ENCODE measurements at places on chromosomes 3 and 15.

DNA sequence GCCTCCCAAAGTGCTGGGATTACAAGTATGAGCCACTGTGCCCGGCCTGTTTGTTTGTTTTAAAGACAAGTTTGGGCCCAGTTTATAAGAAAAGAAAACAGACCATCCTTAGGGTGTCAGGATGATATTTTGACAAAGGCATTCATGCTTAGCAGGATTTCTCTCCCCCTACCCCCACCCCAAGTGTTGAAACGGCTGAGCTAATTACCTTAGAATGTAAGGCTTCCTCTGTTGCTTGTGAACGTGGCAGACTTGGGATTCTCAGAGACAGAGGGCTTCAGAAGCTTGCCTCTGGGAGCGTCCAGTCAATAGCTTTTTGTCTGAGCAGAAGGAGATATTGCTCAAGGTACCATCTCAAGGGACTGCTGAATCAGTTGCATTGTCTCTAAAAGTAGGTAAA is 24.0 kb downstream of the FLNB start:
- DNase-seq, result no peak

DNA sequence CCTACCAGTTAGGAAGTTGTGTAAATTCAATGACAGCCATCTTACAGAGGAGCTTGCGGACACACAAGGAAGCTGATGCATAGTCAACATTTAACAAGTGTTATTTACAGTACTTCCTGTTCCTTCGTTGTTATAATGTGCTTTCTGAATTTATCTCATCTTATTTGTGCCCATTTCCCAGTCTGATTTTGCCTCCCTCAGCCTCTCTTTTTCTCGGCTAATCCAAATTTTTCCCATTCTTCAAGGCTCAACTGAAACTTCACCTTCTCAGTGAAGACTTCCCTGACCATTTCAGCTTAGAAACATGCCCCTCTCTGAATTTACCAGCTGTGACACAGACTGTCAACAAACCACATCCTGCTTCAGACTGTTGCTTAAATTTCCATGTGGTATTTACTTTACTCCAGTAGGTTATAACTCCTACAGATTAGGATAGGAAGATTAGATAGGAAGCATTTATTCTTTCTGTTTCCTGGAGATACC is 55.7 kb upstream of the CP start:
- DNase-seq, result peak; percentile 48

- DNase-seq, result no peak
These were observed 26.4 kb downstream of the RTF1 start for GRCh38 chr15:41443275-41443674.

DNA sequence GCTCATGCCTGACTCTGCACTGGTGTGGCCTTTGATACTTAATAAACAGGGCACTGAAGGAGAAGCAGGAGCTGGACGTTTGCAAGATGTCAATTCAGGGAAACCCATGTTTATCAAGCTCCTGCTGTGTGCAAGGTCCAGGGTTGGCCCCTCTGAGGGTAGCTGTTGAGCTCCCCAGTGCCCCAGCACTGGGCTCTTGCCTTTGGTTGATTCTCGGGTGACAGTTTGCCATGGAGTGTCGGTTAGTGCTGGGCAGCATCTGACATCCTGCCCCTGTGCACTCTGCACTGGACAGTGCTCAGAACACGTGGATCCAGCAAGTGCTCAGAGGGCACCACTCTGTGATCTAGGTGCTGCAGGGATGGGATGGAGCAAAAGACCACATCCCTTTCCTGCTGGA is 7.3 kb downstream of the HDAC11 start:
- no peak for DNase-seq

DNA sequence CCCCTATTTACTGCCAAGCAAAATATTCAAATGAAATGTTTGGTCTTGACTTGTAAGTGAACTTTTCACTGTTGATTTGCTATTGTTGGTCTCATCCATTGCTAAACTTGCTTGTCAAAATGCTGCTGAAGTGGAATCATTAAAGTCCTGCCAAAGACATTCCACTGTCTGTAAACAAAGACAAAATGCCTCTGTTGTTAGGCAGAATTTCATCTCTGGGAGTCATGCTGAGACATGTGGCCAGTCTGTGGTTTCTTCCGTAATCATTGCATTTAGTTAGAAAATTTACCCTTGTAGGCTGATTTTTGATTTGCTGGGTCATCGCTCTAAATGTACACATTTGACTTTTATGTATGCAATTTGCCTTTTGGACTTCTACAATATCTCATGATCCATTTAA is 577.7 kb downstream of the MECOM start:
- DNase-seq, result no peak

DNA sequence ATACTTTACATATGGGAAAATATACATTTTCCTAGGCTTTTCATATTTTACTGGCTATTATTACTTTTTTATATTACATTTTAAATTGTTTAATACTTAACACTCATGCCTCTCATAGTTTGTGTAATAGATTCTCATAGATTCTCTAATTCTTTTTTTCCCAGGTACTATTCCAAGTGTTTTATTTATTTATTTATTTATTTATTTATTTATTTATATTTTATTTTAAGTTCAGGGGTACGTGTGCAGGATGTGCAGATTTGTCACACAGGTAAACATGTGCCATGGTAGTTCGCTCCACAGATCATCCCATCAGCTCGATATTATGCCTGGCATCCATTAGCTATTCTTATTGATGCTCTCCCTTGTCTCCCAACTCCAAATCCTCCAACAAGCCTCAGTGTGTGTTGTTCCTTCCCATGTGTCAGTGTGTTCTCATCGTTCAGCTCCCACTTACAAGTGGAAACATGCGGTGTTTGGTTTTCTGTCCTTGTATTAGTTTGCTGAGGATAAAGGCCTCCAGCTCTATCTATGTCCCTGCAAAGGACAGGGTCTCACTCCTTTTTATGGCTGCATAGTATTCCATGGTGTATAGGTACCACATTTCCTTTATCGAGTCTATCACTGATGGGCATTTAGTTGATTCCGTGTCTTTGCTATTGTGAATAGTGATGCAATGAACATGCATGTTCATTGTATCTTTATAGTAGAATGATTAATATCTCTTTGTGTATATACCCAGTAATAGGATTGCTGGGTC is 205.4 kb upstream of the P2RY1 start:
- DNase-seq, result no peak

DNA sequence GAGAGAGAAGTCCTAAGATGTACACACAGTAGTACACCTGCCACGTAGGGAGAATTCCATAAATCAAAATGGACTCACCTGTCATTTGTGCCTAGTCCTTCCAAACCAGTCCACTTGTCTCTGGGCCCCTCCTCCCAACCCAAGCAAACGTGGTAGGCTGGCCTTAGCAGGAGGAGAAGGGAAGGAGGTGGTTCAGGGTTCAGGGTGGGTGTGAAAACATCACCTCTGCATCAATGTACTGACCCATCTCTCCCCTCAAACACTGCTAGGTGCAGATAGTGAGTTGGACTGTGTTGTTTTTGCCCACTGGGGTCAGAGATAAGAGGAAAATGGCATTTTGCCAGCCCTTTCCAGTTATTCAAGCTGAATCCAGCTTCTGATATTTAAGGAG is 99.3 kb downstream of the MME start:
- DNase-seq, result no peak

DNA sequence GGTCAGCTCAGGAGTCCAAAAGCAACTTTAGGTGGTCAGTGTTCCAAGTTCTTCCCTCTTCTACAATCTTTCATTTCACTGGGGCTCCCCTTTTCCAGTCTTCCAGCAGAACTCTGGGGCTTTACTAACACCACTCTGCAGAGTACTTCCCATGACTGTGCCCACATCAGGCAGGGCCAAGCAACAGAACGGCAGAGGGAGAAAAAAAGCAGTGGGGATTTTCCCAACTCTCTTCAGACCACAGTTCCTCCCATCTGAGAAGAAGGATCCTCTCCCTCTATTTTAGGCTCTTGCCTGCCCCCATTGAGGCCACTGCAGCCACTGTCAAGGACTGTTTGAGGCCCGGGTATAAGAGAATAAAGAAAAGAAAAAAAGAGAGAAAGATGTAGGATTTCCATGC is 70.7 kb downstream of the TTBK2 start:
- DNase-seq, result peak; percentile 66

DNA sequence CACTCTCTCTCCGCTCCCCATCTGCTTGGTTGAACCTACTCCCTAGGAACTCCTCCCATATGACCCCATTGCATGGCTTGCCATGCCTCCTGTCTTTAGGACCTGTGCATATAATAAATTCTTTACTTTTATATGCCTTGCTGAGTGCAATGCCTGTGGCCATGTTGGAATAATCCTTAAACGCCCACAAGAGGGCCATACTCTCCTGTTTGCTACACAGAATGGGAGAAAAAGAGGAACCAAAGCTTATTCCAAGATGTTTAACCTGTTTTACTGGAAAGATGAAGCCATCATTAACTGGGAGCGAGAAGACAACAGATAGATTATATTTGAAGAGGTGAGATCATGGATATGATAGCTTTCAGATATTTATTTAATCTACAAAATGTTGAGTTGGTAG is 1097.8 kb downstream of the NAALADL2 start:
- no peak for DNase-seq

- peak; percentile 88 for DNase-seq
These were observed 60.2 kb upstream of the ACP3 start for GRCh38 chr3:132256989-132257388.

GRCh38 chr3:164095279-164095678 is 983.0 kb downstream of the SI start:
- DNase-seq, result no peak

- no peak for DNase-seq
These were observed 7.0 kb downstream of the SLCO3A1 start for GRCh38 chr15:91860498-91860897.

GRCh38 chr3:105844704-105845103 is 24.1 kb downstream of the CBLB start:
- no peak for DNase-seq

GRCh38 chr3:51706021-51706485 is 815 bp upstream of the GRM2 start:
- no peak for DNase-seq

DNA sequence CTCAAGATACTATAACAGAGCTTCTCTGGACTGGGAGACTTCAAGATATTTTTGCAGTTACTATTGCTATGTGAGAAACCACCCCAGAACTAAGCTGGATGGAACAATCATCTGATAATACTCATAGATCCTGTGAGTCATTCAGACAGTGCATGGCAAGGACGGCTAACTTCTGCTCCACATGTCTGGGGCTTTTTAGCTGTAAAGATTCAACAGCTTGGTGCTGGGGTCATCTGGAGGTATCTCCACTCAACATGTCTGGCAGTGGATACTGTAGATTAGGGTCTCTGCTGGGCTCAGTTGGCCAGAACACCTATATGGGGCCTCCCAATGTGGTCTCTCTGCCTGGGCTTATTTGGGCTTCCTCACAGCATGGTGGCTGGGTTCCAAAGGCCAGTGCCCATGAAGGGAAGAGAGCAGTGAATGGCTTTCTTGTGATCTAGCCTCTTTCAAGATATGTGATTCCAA is 117.3 kb upstream of the SLC7A14 start:
- peak; percentile 6 for DNase-seq

GRCh38 chr15:71844916-71845315 is 34.6 kb downstream of the NR2E3 start:
- no peak for DNase-seq

DNA sequence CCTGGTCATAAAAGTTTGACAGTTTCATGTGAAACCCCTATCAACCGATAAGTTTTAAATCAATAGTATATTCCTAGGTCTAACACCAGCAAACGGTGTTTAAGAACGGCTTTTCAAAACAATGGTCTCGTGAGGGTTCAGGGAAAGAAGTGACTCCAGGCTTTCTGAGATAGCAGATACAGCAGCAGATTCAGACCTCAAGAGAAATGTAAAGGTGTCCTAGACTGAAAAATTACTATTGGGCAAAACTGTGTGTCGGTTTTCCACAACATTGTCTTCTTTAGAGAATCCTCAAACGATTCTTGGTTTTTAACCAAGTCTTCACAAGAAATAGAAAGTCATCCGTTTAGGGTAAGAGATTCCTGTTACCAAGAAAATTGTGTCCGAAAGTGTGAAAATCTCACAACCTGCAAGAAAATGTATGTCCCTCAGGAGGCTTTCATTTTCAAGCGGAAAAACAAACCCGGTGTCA is 1.2 kb downstream of the SETD2 start:
- DNase-seq, result no peak

GRCh38 chr3:79253271-79253670 is 514.5 kb downstream of the ROBO1 start:
- DNase-seq, result no peak

GRCh38 chr15:71768184-71768583 is 42.2 kb upstream of the NR2E3 start:
- no peak for DNase-seq

DNA sequence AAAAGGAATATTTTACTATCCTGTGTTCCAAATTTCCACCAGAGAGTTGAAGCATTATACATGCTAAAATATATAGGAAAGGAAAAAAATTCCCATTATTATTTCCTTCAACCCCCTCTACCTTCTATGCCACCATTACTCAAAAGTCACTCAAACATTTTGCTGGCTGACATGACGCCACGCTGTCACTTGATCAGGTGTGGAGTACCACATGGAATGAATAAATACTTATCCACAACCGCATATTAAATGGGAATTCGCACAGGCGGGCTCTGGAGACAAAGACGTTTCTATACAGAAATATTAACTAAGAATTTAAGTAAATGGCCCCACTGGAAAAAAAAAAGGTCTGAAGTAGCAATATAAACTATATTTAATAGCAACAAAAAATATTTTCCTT is 266.4 kb downstream of the FOXP1 start:
- DNase-seq, result no peak

DNA sequence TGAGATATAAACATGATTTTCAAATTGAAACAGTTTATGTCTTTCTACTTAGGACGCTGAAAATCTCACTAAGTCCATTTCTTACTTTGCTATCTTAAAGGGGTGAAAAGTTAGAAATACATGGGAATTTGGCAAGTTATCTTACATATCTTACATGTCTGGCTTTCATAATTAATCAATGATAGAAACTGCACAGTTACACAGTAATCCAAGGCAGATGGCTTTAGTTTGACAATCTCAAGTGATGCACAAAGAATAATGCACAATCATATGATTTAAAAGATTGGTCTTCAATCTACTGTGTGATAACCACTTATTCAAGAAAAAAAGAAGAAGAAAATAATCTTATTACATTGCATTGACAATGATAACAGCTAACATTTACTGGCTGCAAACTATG is 14.2 kb downstream of the PDZRN3 start:
- DNase-seq, result no peak

GRCh38 chr3:110995461-110996231 is 76.0 kb upstream of the NECTIN3 start:
- DNase-seq, result peak; percentile 17

DNA sequence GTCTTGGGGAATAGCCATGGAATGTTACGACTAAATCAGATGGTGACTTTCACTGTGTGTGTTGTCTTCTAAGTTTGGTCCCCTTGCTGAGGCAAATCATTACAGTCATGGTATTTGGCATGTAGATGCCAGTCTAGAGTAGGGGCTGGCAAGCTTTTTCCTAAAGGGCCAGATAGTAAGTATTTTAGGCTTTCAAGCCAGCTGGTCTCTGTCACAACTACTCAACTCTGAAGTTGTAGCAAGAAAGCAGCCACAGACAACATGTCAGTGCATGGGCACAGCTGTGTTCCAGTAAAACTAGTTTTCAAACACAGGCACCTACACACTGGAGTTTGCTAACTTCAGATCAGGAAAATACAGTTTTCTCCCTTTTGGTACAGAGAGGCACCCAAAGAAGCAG is 39.3 kb downstream of the CCR3 start:
- no peak for DNase-seq

- DNase-seq, result no peak
These were observed 24.3 kb downstream of the ATP10A start for GRCh38 chr15:25838871-25839195.
